ENCODE measurements at places on chromosomes 4 and X.

GRCh38 chrX:15464704-15465103 lies 28.4 kb downstream of the PIR start:
- DNase-seq = no peak

- peak; percentile 32 for DNase-seq
These were observed 180.8 kb upstream of the BCOR start for GRCh38 chrX:40278340-40279090.

DNA sequence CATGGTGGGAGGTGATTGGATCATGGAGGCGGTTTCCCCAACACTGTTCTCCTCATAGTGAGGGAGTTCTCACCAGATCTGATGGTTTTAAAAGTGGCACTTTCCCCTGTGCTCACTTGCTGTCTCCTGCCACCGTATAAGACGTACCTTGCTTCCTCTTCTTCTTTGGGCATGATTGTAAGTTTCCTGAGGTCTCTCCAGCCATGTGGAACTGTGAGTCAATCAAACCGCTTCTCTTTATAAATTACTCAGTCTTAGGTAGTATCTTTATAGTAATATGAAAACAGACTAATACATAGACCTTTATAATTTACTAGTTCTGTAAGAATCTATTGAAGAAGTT lies 82.5 kb upstream of the PITX2 start:
- no peak for DNase-seq

- DNase-seq = no peak
These were observed 168.7 kb downstream of the SCFD2 start for GRCh38 chr4:53196882-53197771.

GRCh38 chr4:23746027-23746426 lies 143.8 kb downstream of the PPARGC1A start:
- DNase-seq = no peak

DNA sequence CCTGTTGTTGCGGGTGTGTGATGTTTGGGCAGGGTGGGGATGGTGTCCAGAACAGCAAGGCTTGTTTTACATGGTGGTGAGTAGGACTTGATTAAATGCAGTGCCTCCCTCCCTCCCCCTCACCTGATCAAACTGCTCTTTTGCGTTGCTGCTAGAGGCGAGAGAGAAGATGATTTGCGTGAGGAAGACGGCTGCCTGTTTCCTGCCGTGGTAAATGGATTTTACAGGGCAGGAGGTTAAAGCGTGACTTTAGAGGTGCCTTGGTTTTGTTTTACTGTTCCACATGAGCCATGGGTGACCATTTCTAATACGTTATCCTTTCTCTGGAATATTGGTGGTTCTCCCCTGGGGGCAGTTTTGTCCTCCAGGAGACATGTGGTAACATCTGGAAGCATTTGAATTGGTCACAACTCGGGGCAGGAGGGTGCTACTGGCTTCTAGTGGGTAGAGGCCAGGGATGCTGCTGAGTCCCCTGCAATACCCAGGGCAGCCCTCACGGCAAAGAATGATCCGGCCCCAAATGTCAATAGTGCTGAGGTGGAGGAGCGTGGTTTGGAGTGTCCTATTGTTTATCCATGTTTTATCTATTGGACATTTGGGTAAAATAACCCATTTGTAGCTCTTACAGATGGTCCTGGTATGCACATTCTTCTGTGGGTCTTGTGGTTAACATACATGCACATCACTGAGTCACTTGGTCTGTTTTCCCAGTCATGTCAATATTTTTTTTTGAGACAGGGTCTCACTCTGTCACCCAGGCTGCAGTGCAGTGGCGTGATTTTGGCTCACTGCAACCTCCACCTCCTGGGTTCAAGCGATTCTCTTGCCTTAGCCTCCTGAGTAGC lies 73.7 kb downstream of the SHROOM2 start:
- DNase-seq = no peak

- DNase-seq = no peak
These were observed 72.9 kb downstream of the AMMECR1 start for GRCh38 chrX:110245011-110245410.

All from stimulated activated CD8-positive, alpha-beta memory T cell treated with anti-CD3 and anti-CD28 coated beads, Interleukin-15, amount 100 ng/mL, for 1 hour (primary cell).